Putamen (tissue), 1 donor: ENCODE measurements at places on chromosomes 11 and 22.

DNA sequence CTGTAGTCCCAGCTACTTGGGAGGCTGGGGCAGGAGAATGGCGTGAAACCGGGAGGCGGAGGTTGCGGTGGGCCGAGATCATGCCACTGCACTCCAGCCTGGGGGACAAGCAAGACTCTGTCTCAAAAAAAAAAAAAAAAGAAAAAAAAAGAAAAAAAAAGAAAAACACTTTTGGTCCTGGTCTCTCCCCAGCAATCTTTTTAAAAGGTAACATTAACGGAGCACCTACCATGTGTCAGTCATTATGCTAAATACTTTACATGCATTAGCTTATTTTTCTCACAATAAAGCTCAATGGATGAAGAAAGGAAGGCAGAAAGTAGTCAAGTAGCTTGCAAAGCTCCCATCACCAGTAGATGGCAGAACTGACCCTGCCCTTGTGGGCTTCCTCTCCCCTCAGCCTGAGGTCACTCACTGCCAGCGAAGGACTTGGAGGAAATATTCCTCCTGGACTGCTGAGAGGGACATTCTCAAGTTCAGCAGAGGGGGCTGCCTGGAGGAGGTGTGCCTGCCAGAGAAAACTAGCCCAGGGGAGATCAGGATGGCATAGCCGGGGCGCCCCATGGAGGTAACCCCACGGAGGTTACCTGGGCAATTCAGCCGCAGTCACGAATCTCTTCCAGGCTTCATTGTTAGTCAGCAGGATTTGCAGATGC, 15.5 kb downstream of the APOL3 start:
- peak; percentile 63 for DNase-seq

DNA sequence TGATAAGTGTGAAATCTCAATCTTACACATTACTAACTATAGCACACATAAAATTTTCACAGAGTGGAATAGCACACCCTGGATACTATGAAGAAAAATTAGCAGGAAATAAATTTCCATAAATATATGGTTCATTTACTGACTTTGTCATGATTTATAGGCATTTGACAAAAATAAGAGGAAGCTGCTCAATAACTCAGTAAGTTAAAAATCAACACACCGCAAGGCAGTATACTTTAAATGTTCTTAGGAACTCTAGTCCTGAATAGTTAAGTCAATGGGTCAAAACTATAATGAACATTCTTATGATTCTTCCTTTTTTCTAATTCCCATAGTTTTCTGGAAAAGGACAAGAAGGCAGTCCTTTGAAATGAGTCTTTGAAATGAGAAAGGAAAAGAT, 1557.8 kb upstream of the RAG2 start:
- DNase-seq: no peak

DNA sequence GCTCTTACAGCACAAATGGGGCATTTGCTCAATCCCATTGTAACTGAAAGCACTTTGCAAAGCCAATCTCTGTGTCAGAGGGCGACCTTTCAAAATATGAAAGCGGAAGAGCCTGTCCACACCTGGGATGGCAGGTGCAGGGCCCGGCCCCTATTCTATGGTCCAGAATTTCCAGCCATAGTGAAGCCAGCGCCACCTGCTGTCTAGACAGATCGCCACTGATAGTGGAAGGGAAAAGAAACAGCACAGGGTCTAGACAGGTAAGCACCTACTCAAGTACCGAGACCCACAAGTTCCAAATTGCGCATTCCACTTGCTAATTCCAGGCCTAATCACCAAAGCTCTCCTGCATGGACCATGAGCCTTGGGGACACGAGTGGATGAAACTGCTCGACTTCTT, 141.4 kb downstream of the NTM start:
- no peak for DNase-seq

- DNase-seq: no peak
Measured at GRCh38 chr11:120622189-120622875, 110.8 kb downstream of the GRIK4 start.
